ENCODE measurements at places on chromosomes 2 and 18.

DNA sequence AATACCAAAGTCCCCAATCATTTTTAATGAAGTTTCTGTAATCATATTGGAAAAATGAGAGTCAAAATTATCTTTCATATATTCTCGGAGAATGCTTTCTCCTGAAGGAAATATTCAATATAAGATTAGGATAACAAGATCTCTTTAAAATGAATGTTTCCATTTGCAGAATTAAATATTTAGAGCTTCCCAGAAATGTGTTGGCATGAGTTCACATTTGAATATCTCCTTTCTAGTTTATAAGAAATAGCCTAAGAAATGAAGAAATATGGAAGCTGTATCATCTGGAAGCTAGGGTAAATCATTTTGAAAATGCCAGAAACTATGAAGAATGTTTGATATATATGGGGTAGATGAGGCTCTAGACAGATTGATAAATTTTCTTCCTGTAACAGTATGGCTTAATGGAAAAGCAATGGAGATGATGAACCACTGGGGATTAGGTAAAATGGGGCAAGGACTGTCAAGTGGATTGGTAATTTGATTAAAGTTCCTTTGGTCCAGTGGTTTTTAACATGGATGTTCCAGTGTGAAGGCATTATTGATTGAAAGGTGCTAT, 184.6 kb upstream of the ZNF804A start:
- no peak for DNase-seq

- DNase-seq, result no peak
Measured at GRCh38 chr2:85999061-85999831, 106.4 kb downstream of the POLR1A start.

- DNase-seq, result no peak
Measured at GRCh38 chr2:64698668-64699444, 45.1 kb upstream of the SERTAD2 start.

- DNase-seq, result no peak
Measured at GRCh38 chr2:236552212-236552542, 17.4 kb upstream of the ACKR3 start.

DNA sequence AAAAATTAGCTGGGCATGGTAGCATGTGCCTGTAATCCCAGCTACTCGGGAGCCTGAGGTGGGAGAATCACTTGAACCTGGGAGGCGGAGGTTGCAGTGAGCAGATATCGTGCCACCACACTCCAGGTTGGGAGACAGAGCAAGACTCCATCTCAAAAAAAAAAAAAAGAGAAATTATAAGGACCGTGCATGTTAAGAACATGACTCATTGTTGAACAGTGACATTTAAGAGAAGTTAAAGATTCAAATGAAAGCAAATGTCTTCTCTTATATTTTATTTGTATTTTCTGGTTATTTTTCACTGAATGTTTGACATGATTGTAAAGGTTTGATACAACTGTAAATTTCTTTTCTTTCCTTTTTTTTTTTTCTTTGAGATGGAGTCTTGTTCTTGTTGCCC, 69.6 kb downstream of the APLF start:
- DNase-seq, result no peak

DNA sequence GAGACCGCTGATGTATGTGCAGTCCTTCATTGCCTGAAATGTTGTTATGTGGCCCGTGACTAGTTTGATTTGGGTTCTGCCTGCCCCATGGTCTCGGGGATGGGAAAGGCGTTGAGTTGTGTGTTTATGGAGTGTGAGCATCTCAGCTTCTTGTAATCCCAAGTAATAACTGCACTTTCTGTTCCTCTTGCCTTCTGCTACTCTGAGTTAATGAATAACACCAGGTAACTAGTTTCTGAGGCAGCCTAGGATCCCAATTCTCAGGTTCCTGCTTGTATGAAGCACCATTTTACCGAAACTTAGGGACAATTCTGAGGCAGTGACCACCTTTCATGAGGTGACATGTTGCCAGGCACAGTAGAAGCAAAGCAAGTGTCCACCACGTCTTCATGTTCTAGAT, 170.0 kb downstream of the ALK start:
- DNase-seq, result no peak

DNA sequence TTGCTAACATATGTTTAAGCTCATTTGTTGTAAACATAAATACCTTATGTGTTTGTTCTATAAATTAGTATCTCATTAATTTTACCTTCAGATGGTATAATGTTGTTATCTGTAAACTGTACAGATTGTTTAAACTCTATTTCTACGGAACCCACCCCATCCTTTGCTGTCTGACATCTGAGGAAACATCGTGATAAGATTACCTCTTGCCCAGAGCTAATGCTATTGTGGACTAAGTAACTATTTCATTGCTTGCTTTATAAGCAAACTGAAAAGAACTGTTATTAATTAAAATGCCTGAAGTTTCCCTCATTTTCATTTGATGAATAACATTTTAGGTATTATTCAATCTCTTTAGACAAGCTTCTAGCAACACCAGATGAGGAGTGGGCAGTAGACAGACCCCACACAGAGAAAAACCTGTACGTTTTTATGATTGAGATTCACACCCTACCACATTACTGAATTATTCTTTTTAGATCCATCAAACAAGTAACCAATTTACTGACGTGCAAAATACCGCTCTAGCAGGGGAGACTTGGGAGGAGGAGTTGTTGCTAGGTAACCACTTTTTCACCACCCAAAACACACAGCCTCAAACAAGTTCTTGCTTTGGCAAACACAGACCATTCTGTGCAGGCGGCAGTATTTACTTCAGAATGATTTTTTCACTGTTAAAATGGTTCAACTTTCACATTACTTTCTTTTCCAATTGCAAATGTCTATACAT, 1.9 kb upstream of the SYT4 start:
- DNase-seq, result no peak

- DNase-seq, result no peak
Measured at GRCh38 chr2:97005353-97005752, 19.0 kb upstream of the FAM178B start.

DNA sequence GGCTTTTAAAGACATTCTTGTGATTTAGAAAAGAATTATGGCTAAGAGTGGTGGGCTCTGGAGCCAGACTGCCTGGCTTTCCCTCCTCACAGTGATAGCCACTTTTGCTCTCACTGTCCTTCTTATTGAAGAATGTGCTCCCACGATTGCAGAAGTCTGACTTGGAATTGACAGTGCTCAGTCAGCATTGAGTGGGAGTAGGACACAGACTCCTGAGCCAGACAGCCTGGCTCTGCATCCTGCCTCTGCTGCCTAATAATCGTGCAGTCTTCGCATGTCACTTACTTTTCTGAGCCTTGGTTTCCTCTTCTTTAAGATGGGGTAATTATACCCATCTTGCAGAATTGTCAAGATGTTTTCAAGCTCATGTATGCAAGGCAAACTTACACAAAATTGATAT, 23.3 kb downstream of the SPATS2L start:
- DNase-seq, result no peak

DNA sequence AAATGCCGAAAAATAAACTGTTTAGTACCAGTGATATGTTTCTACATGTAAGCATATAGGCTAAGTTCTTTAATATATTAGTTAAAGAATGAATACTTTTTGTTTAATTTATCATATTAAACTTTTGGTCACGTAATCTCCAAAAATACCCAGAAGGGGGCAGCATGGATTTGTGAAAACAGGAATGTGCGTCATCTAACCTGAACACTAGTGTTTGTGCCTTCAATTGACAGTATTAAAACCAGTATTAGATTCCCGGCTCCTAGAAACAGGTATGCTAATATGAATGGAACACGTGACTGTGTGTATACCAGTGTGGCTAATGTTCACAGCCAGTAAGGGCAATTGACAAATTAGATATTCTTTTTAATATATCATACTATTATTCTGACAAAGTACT, 51.8 kb downstream of the WDR7 start:
- peak; percentile 18 for DNase-seq

- DNase-seq, result no peak
Measured at GRCh38 chr2:207996848-207997247, 28.5 kb downstream of the PLEKHM3 start.

All from activated CD4-positive, alpha-beta T cell treated with anti-CD3 and anti-CD28 coated beads for 24 hours (primary cell).